ENCODE measurements at places on chromosomes 2 and 18.

DNA sequence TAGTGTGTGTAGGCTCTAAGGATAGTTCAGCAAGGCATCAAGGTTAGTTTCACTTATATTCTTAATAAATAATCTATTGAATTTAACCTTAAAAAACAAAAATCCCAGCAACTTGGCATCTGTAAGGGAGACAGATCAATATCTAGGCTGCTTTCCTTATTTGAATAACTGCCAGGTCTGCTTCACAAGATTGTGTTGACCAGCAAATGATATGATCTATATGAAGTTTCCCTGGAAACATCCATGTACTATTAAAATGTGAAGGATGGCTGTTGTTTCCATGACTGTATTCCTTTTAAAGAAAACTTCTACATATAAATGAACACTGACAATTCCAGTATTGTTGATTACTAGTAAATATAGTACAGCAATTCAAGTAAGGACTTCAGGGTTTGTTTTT, 109.4 kb downstream of the SPTBN1 start:
- no peak for DNase-seq

DNA sequence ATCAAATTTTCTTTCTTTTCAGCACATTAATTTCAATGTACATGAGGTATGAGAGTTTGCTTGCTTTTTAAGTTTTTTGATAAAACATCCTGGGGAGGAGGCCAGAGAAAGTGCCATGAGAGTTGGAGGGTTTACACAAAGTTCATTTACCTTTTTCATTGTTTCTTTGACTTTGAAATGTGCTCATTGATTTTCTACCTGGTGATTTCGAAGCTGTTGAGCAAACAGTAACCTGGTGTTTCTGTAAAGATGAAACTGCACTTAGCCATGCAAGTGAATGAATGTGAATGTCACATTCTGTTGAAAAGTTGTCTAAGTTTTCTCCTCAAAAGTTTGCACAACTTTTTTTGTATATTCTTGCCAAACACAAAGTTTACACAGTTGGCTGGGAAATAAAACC, 797.0 kb downstream of the METTL4 start:
- DNase-seq = no peak

DNA sequence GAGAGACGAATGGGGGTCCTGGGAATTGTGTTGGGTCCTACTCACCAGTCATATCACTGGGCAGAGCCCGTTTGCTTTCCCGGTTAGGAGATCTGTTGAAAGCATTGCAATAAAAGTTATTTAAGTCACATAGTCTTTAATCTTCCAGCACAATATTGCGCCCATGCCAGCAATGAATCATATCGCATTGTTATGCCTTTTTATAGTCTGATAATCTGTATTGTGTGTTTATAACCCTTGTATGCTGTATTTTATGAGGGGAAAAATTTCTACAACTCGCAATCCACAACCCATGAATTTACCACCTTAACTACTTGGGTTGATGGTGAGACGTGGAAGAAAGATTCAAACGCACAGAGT, 211.9 kb upstream of the SMIM21 start:
- DNase-seq = no peak

- DNase-seq = no peak
Measured at GRCh38 chr2:174914853-174915760, 90.1 kb downstream of the CHN1 start.

DNA sequence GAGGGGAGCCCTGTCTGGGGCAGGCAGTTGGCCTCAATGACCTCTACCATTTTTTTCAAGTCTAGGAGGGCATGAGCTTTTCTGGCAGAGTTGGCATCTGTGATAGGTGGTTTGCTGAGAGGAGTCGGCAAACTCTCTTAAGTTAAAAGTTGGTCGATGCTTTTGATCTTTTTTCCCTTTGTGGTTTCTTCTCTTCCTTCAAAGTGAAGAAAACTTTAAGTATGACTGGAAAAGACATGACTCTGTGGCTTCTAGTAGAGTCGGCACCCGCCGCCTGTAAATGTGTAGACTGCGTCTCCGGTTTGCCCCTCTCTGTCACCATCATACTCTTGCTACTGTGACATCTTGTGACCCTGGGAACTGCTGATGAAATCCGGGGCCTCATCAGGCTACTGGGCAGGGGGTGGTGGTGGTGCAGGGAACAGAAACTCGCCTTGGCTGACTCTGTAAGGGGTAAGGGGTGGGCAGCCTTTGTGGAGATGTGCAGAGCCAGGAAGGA, 21.1 kb downstream of the INPP5D start:
- DNase-seq = no peak

- DNase-seq = no peak
Measured at GRCh38 chr2:129803032-129803431, 176.4 kb upstream of the RAB6C start.

- DNase-seq = no peak
Measured at GRCh38 chr2:887639-888038, 63.0 kb upstream of the SNTG2 start.

DNA sequence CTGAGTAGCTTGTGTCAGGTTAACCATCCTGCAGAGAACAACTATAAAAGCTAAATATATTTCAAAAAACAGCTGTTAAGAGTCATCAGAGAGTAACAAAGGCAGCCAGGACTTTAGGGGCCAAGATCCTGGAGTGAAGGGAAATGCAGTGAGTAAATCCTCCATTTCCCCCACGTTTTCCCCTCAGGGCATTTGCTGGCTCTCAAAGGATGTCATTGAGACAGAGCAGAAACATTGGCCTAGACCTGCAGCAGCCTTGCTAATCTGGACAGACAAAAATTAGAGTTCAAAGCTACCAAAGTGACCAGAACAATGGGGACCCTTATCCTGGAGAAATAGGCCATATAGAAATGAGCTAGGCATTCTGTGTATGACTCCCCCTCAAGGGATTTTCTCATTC, 21.1 kb upstream of the KLHL29 start:
- DNase-seq = no peak

- no peak for DNase-seq
Measured at GRCh38 chr2:197273485-197273884, 37.1 kb downstream of the ANKRD44 start.

All from LoVo (cell line).